Iris pigment epithelial cell (primary cell): ENCODE measurements at places on chromosomes 13 and 19.
A peak's percentile ranks its signal among the peaks of the same experiment; 100 is the strongest.

GRCh38 chr13:68064001-68064770 is 834.0 kb upstream of the PCDH9 start:
- peak; percentile 12 for DNase-seq

DNA sequence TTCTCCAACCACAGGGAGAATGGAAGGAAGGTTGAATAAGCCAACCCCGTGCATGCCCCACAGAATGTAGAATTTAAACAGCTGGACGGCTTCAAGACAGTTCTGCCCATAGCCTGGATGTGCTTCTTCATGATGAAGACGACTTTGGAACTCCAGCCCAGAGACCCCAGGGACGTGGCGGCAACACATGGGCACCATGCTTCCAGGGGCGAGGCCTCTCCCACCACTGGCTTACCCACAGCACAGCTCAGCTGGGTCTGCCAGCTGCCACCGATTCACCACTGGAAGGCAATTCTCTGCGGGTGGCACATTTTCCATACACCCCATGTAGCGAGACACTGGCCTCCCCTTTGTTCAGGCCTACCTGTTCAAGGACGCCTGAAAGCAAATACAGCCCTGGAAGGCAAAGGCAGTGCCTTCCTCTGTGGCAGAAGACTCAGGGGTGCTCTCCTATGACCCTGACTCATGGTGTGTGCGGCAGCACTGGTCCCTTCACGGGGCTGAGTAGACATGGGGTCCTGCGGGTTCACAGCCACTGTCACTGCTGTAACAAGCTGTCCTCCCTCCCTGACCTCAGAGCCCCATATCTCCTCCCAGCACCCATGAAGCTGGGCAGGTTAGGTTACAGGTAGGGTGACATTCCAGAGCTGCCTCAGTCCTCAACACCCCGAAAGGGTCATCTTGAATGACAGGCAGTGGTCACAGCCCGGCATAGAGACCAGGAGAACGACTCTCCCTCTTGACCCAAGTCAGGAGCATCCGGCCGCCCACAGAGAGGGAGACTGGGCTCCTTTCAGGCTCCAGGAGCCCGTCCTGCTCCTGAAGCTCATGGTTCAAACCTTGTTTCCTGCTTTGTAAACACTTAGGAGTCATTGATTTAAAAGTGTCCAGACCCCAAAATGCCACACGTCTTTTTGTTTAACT is 72.7 kb downstream of the SPACA7 start:
- DNase-seq: no peak

DNA sequence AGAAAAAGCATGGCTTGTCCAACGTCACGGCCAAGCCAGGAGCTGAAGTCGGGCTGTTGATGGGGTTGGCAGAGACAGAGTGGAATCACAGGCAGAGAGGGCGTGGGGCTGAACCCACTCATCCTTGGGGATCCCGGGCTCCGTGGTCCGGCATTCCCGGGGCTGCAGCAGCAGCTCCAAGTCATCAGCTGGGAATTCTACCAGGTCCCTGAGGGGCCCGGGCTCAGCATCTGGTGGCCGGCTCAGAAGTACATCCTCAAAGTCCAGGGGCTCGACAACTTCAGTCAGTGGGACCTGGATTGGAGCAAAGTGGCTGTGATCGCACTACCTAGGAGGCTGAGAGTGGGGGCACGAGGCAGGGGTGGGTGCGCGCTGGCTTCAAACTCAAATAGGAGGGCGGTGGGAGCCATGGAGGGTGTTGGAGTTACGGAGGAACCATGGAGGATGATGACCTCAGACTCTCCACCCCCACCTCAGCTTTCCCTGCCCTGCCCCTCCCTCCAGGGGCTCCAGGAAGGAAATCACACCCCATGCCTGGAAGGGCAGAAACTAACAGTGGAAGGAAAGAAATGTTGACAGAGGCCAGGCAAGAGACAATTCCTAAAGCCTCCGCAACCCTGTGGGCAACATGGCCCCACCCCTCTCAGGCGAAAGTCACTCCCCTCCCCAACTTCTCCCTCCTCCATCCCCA is 9.5 kb downstream of the DOCK6 start:
- no peak for DNase-seq

GRCh38 chr13:45718063-45718462 is 15.9 kb downstream of the CBY2 start:
- peak; percentile 21 for DNase-seq

GRCh38 chr19:31701146-31701545 is 351.9 kb upstream of the TSHZ3 start:
- DNase-seq: no peak

DNA sequence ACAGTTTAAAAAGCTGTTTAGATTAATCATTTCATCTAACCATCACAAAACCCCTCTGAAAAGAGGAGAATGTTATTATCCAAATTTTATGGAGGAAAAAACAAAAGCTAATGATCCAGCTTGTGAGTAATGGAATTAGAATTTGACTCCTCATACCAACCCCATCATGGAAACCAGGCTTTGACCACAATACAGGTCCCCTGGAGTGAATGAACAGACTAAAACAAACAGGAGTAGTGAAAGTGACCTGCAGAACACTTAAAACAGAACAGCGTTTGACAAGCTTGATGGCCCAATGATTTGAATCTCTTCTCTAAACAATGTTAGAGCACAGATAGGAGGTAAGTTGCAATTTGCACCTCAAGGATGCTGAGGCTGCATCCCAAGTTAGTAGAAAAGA is 230.0 kb downstream of the DCT start:
- DNase-seq: peak; percentile 94

DNA sequence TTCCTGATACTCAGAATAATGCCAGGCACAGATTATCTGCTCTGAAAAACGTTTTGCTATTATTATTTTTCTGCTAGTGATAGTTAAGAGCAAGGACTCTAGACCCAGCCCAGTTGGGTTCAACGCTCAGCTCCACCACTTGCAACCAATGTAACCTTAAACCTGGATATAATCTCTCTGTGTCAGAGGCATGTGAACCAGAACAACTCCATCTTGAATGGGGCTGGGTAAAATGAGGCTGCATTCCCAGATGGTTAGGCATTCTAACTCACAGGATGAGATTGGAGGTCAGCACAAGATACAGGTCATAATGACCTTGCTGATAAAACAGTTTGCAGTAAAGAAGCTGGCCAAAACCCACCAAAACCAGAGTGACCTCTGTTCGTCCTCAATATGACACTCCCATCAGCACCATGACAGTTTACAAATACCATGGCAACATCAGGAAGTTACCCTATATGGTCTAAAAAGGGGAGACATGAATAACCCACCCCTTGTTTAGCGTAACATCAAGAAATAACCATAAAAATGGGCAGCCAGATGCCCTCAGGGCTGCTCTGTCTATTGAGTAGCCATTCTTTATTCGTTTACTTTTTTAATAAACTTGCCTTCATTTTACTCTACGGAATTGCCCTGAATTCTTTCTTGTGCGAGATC is 13.6 kb downstream of the FAM187B start:
- no peak for DNase-seq

DNA sequence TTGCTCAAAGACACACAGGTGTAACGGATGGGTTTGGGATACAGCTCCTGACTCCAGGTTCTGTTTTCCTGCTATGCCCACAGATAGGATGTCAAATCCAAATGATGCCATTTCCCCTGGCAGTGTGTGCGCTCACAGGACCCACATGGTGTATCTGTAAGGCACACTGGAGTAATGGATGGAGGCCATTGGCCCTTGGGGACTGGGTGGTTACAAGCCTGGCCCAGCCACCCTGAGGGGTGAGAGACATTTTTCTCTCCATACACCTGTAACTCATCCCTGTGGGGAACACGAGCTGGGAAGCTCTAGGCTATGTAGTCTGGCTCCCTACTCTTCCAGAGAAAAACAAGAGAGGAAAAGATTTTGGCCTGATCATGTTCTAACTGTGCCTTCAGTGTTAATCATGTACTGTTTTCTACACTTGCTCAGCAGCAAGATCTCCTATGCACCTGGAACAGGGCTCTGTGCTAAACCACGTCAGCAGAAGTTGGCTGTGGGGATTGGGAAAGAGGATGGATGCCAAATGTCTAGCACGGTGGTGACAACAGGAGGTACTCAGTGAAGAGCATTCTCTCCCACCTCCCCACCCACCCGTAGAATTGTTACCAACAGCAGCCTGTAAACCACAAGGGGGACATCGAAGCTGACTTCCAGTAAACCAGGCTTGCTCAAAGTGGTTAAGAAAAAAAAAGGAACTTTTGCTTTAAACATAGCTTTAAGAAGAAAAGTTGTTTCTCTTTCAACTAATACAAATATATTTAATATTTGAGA is 237.0 kb downstream of the LACC1 start:
- peak; percentile 26 for DNase-seq

DNA sequence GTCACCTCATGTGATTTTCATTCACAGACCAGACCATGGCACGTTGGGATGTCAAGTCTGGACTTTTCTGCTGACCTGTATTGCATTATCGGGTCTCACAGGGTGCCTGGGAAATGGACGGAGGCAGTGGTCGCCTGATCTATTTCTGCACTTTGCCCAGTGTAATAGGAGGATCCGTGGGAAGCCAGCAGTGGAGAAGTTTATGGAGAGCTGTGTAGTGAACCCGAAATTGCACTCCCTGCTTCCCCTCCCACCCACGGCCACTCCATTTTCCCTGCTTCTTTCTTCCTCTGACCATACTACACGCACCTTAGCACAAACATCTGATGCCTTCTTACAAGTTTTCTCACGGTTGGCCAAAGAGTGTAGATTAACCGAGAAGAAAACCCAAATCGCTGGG is 16.9 kb downstream of the EFNB2 start:
- no peak for DNase-seq

- DNase-seq: no peak
These were observed 2.3 kb downstream of the IER2 start for GRCh38 chr19:13152356-13152973.

DNA sequence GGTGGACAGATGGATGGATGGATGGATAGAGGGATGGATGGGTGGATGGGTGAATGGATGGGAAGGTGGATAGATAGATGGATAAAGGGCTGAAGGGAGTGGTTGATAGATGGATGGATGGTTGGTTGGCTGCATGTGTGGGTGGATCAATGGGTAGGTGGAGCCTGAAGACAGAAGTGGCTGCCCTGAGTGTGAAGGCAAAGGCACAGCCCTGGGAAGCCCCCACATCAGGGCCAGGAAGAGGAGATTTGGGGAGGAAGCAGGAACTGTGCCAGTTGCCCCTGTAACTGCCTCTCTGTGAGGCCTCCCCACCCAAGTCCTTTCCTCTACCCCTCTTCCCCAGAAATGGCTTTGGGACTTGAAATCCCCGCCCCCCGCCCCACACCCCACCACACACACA is 43.4 kb upstream of the NFIC start:
- no peak for DNase-seq

DNA sequence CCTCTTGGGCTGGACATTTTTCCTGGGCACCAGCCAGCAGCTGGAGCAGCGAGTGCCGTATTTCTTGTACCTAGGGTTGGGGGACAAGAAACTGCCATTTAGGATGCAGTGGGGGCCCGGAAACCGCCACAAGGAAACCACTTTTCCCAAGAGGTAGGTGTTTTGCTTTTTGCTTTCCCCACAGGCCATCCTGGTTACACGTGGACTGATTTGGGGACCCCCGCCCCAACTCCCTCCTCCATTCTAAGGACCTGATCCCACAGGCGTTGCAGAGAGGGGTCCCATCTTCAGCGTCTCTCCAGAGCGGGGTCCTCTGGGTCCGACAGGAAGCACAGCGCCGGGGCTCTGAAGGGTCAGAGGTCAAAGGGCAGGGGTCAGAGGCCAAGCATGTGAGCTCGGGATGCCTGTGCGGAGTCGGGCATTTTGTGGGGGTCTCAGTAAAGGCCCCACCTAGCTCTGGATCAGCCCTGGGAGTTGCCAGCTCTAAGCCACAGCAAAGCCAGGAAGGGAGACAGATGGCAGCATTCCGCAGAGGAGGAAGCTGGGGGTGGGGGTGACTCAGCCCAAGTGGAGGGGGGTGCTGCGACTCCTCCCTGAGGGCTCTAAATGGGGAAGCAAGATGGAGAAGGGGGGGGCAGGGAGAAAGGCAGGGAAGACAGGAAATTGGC is 4.3 kb downstream of the ZGLP1 start:
- DNase-seq: peak; percentile 54

DNA sequence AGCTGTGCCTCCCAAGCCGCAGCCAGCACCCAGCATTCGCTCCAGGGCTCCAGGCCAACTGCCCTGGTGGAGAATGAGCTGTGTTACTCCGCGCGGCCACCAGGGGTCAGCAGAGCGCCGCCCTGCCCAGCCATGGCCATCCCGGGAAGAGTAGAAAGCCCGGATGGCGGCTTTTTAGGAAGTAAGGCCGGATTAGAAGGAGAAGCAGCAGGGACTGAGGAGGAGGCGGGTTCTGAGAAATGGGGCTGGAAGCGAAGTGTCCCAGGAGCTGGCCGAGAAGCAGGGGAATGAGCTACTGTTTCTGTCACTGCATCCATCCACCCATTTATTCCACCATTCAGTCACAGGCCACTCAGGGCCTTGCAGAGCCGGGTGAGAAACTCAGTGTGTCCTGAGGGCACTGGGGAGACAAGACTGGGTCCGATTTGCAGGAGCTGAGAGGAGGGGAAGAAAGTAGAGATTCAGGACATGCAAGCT is 6.6 kb upstream of the NPAS1 start:
- peak; percentile 43 for DNase-seq

DNA sequence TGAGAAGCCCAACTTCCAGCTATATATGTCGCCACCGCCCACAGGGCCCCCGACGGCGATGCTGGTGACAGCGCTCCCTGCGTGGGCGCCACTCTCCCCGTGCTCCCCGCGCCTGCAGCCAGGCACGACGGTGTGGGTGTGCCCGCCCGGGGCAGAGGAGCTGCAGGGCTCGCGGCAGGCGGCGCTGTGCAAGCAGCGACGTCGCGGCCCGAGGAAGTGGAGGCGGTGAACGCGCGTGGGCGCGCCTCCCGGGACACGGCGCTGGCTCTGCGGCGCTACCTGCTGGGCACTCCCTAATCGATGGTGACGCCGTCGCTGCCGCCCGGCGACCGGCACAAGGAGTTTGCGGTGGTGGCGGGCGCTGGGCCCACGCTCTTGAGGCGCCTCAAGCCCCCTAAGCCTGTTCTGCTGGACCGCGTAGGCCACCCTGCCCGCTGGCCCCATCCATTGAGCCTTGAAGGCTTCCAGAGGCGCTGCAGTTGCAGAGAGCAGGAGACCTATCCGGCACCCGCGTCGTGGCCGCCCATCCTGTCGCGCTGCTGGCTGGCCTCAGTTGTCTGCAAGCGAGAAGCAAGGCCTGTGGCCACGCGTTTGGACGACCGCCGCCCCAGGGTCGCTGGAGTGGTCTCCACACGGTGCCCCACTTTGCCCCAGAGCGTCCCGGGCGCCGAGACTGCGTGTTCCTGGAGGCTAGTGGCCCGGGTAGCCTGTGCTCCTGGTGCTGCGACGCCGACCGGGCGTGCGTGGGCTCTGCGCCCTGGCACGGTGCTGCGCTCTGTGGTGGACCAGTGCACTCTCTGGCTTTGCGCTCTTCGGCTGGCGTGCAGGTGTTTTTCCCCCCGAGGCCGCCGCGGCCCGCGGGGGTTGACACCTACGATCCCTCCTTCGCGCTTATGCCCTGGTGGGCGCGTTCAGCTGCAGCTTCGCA is 23.1 kb downstream of the LRFN3 start:
- peak; percentile 16 for DNase-seq
